ENCODE measurements at places on chromosomes 2 and 18. TPM values are rescaled to one million over a fixed set of nuclear protein-coding genes. Genes with fewer than 3 reads are reported as not detected.

DNA sequence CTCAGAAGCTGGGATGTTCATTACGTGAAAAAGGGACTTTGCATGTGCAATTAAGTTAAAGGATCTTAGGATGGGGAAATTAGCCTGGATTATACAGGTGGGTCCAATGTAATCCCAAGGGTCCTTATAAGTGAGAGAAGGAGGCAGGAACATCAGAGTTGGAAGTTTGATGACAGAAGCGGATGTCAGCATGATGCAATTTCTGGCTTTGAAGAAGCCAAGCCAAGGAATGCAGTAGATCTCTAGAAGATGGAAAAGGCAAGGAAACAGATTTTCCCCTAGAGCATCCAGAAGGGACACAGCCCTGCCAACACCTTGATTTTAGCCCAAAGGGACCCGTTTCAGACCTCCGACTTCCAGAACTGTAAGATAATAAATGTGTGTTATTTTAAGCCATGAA, 136.4 kb downstream of the LNPK start:
- no peak for DNase-seq

GRCh38 chr2:107242811-107243210, 356.8 kb upstream of the ST6GAL2 start:
- DNase-seq: no peak

UBR3 gene
- polyA plus RNA-seq: 11.0 TPM

- DNase-seq: no peak
These were observed at the start of gene ASB18 for GRCh38 chr2:236264256-236264655. Gene ASB18 (minus strand): TSS chr2:236264406. CDS start chr2:236264345, 61 bp downstream.

- peak; percentile 57 for DNase-seq
These were observed 80.5 kb upstream of the CAVIN2 start for GRCh38 chr2:191927319-191927867.

PROKR1 gene
- polyA plus RNA-seq: not detected

DNA sequence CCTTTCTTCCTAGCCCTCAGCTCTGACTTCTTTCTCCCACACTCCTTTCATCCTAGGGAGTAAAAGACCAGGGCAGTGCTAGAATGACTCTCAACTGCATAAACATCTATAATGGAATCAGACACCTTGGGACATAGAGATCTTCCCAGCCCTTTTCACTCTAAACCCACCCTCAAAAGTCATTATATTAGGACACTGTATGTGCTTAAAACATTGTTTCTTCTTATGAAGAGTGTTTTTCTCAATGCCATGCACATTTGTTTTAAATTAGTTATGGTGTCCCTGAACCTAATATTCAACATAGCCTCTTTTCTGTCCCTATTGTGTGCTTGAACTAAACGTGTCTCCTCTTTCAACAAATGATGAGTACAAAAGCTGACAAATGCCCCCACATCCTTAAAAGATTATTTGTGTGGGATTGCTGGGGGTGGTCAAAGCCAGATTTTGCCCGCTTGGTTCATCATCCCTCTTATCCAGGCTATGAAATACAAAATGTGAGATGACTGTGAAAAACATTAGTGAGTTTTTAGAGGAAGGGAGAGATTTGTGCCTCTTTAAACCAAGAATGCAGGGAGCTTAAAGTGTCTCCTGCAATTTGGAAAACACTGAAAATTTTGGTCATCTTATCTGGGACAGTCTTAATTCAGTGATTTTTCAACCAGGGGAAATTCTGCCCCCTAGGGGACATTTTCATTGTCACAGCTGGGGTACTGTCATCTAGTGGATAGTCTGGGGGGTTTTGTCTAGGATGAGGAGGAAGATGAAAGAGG, 29.0 kb downstream of the SERPINB5 start:
- DNase-seq: peak; percentile 15

DNA sequence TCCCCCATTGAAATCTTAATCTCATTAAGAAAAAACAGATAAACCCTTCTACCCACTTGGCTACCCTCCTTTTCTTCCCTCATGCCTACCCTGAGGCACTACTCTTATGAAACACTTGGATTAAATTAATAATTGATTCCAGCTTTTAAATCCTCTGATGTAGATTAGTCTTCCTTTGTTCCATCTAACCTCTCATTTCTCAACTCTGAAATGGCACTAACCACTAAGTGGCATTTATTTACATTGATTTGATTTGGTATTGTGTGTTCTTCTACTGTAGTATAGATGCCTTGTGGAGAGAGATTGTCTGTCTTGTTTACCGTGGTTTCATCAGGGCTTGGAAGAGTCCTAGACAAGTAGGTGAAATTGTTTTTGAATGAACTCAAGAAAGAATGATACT, 26.7 kb downstream of the ITGA4 start:
- no peak for DNase-seq

DNA sequence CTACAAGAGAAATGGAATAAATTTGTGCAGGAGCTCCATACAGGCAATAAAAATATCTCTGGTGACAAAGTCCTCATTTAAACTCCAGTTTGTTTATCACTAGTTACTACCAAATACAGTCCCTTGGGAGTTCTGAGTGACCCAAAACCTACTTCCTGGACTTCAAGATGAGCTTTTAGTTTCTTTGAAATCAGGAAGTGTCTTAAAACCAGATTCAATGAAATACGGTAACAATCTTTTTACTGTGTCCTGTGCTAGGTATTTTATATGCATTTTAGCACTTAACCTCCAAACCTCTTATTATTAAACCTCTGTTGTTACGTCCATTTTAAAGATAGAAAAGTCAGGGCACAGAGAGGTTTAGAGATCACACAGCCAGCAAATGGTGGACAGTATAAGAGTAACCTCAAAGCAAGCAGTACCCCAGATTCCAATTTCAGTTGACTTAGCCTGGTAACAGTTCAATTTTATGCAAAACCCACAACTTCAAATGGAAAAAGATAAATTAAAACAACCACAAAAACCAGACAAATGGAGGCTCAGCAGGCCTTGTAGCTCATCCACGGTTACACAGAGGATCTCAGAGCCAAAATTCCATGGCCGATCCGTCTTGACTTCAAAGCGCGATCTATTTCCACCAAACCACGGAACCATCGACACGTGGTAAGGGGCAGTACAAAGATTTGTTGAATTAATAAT, 1.3 kb upstream of the KCMF1 start:
- DNase-seq: peak; percentile 52

CCDC74B gene
- polyA plus RNA-seq: 4.8 TPM

GEN1 gene
- polyA plus RNA-seq: 16.2 TPM

FBLN7 gene
- 0.63 TPM for polyA plus RNA-seq

CGREF1 gene
- 4.5 TPM for polyA plus RNA-seq

Measured in A549 (cell line).